ENCODE measurements at places on chromosomes 1 and 21.

- no peak for DNase-seq
Measured at GRCh38 chr1:180031664-180032063, 77.1 kb downstream of the CEP350 start.

DNA sequence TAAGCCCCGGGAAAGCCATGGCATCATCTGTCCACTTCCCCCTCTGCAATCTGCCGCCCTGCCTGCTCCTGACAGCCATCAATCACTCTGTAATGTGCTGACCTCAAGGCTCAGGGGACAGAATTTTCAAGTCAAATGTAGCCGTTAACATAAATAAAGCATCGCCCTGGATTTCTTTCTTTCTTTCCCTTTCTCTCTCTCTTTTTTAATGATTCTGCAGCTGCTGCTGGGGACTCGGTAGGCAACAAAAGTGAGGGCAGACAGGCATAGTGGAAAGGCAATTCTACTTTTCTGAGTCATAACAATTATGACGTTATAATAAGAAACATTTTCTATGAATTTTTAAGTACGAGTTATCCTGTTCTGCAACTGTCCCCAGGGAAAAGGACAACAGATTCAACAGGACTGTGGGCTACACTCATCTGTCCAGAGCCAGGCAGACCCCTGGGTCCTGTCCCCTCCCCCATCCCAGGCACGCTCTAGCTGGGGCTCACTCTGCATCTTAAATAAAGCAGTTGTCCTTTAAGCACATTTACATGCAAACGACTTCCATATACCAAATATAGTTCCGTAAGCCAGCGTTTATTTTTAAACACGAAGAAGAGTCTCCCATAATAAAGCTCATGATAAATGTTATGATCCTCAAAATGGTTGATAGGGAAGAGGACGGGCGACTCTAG lies 78.7 kb downstream of the SSBP3 start:
- DNase-seq: no peak

DNA sequence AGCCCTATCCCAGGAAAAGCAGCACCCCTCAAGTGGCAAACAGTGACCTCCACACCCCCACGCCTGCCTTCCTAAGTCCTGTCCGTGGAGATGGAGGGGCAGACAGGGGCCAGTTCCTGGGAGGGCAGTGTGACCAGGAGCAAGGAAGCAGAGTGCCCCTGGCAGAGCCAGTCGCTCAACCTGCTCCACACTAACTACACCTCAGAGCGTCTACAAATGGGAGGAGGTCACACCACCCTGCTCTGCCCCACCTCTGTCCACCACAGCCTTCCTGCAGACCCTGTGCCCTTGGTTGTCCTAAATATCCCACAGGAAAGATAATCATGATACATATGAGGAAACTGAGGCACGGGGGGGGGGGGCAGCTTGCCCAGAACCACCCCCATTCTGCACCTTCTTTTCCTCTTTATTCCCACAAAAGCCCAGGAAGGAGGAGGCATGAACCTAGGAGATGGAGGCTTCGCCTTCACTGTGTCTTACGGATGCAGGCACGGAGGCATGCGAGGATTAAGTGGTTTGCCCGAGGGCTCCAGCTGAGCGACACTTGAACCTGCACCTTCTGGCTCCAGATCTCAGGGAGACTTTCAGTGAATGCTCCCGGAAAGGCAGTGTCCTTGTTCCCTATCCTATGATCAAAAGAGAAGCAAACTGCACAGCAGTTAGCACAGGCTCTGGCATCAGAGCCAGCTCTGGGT lies 42.7 kb upstream of the SELENON start:
- DNase-seq: no peak

DNA sequence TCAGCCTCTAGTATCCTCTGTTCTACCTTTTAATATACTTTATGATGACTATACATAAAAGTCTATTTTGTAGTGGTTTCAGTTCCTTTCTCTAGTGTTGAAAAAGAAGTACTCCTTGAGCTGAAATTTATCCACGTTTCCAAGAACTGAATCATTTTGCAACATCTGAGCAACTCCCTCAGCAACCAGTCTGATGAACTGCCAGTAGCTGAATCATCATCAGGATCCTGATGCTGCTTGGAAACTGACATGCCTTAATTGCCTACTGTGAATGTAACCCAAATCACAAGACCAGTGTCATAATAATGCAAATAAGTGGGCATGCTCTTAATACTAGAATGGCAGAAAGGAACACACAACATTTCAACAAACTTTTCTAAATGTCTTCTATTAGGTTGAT lies 103.3 kb downstream of the CYYR1 start:
- DNase-seq: no peak

DNA sequence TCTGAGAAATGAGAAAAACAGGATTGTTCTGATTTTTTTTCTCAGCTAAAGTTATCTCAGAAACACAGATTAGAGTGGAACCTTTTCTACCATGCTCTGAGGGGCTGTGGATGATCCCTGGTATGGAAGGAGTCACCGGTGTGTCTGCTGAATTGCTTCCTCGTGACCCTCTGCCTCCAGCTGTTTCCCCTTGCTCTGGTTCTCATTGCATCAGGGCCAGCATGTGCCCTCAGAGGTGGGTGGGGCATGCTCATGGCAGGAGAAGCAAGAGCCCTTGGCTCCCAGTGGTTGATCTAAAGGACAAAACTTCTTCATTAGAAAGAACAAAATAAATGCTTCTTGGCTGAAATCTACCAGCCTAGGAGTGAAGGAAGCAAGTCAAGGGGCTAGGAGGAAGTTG lies 183.2 kb upstream of the HMCN1 start:
- no peak for DNase-seq
